Right renal pelvis (tissue), 4 donors: ENCODE measurements at places on chromosomes 12 and 14.

GRCh38 chr12:127236491-127236890 lies 1030.5 kb upstream of the TMEM132C start:
- no peak for DNase-seq

- DNase-seq: no peak
Observed at GRCh38 chr14:38992067-38992844, 110.8 kb downstream of the SEC23A start.

DNA sequence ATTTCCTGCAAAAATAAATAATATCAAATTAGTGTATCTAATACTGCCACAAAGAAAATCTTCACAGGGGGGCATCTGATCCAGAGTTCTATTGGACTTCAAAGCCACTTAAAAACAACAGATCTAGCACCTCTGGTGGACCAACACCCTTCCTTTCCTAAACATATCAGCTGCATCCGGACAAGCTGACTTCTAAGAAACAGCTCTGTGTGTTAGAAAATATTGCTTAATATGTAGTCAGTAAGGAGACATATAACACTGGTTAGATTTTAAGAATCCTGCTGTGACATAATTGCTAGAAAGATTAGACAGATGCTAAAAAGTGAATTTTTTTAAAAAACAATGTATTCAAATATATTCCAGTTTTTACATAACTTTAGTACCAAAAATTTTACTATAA lies 61.1 kb upstream of the PTPRB start:
- DNase-seq: no peak

DNA sequence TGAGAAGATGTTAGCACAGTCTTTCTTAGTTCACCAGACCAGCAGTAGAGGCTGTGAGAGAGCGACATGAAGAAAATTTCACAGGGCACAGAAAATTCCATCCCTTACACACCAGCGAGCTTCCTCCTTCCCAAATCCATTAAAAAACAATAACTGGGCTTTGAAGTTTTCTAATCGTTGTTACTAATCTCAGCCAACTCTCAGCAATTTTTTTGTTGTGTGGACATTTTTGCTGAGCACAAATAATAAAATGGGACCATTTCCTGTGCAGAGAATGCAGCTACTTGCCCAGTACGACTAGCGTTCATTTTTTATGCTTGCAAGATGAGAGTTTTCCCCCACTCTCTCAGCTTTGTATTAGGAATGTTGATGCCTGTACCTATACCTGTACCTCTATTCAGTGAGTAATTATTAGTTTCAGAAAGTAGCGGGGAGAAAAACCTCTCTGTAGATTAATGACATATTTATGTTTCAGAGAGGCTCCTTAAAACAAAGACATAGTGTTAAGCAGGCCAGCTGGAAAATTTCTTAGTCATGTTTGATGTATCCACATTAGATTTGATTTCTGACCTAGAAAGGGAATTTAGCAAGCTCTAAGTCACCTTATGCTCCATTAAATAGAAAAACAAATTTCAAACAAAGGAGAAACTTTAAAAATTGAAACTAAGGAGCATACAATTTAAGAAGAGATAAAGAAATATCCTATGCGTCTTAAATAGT lies 146.5 kb downstream of the SRGAP1 start:
- no peak for DNase-seq
